ENCODE measurements at places on chromosomes 5 and 9.

- no peak for DNase-seq
These were observed 57.9 kb downstream of the DIAPH1 start for GRCh38 chr5:141560725-141561483.

DNA sequence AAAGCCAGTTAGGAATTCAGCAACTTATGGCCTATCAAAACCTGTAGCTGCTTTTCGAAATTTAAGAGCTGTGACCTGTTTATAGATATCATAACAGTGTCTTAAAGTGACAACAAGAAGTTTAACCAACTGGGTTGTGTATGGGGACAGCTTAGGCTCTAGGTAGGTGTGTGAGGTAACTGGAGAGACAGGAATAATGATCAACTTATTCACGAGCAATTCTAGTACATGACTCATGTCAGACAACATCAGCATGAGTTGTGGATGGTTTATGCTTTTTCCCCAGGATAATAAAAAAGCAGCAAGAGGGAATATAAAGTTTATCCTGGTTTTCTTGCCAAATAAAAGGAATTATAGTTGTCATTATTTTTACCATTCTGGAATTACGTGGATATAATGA lies 88.6 kb downstream of the GDNF start:
- DNase-seq, result no peak

GRCh38 chr9:82519332-82519731 lies 530.8 kb downstream of the SPATA31D1 start:
- DNase-seq, result no peak

GRCh38 chr9:77649109-77649812 lies 1.1 kb upstream of the GNA14 start:
- DNase-seq, result no peak

DNA sequence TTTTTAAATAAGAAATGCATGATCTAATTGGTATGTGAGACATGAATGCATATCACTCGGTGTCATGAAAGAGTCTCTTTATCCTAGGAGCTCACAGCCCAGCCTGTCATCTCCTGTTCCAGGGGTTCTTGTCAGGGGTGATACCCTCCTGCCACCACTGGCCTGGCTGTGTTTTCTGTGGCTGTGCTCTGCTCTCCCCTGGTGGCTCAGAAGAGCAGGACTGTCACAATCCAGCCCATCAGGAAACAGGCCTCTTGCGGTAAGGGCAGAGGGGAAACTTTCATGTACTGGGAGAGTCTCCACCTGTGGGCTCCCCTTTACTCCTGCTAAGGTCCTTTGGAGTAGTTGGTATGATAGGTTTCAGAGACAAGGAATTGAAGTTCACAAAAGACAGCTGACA lies 240.2 kb upstream of the GLRA1 start:
- DNase-seq, result no peak

GRCh38 chr5:154479944-154480750 lies 2.1 kb upstream of the HAND1 start:
- DNase-seq, result no peak

- no peak for DNase-seq
These were observed 512.6 kb downstream of the ISL1 start for GRCh38 chr5:51895834-51896233.

DNA sequence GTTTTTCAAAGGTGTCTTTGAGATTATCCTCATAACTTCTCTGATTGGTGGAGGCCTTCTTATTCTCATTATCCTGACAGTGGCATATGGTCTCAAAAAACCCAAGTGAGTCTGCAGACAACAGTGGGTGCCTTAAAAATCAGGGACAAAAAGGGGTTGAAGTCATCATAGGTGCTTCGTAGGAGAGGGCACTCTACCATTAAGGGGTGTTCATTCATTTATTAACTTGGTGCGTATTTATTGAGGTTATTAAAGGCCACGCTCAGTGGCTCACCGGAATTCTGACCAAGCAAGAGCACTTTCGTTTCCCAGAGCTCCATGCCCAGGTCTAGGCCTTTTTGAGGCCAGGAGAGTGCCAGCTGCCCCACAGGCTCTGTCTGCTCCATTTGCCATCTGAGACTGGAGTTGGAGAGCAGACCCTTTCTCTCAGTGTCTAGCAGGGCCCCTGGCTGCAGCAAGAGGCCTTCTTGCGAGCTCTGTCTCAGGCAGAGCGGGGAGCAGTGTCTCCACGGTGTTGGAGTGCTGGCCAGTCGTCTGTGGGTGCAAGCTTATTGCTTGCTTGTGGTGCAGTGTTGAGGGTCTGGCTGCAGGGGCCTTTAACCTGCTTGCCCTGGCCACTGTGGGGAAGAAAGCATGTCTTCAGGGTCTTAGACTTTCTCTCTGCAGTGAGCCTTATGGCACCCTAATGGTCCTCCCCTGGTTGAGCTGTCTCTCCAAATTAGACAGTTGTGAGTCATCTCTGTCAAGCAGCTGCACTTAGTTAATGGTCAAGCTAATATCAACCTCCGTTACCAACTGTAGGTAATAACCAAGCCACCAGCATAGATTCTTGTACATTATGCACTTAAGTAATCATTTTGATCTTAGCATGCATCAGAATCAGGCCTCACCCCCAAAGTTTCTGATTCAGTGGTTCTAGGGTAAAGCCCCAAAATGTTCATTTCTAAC lies 62.6 kb downstream of the IL31RA start:
- DNase-seq, result no peak

DNA sequence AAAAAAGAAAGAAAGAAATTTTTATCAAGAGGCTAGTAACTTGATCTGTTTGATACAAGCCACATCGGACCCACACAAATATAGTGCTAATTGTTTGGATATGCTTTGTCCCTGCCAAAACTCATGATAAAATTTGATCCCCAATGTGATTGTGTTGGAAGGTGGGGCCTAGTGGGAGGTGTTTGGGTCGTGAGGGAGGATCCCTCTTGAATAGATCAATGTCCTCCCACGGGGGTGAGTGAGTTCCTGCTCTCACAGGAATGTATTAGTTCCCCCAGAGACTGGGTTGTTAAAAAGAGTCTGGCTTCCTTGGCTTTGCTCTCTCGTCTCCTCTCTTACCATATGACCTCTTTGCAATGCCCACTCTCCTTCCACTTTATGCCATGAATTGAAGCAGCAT lies 80.6 kb upstream of the CPLX2 start:
- DNase-seq, result no peak

DNA sequence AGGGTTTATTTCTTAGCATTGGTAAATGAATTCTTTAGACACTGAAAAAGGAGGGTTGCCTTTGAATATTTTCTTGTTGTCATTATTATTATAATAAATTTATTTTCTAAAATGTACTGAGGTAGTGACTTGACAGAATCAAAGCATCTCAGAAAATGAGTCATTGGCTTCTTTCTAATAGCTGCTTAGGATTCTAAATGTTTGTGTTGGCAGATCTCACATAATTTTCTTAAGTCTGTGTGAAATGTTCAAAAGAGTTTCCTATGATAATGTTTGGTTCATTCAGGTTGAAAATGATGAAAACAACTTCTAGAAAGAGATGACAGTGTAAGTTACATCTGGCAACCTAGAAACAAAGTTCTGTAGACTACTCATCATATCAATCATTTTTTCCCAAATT lies 69.7 kb downstream of the SH3GL2 start:
- no peak for DNase-seq

DNA sequence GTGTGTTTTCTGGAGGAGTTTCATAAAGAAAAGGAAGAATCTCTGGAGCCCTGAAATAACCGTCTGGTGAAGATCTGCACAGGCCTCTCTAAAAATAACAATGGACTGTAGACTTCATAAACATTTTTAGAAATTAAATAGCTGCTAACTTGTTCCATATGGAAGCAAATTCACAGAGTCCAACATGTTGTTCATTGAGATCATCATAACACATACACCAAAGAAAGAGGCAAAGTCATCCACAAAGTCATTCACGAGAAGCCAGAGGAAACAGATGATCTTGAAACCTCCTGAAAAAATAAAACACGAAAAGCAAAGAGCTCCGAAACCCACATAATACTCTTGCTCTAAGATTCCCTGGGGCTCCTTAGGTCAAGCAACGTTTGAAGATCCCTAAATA lies 347.8 kb downstream of the EFNA5 start:
- no peak for DNase-seq

DNA sequence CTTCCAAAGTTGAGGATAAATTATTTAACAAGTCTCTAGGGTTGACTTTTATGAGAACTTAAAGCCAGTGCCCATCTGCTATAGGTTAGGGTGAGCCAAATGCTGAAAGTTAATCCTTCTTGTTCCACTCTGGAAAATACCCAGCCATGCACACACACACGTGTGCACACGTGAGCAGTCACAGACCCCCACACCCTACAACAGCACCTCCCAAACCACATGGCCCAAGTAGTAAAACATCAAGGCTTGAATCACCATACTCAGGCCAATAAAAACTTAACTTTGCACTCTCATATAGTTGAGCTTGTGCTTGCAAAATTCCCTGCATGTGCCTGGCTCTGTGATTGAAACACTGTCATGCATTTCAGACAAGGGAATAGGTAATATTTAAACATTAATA lies 467.6 kb downstream of the ARHGEF28 start:
- no peak for DNase-seq

DNA sequence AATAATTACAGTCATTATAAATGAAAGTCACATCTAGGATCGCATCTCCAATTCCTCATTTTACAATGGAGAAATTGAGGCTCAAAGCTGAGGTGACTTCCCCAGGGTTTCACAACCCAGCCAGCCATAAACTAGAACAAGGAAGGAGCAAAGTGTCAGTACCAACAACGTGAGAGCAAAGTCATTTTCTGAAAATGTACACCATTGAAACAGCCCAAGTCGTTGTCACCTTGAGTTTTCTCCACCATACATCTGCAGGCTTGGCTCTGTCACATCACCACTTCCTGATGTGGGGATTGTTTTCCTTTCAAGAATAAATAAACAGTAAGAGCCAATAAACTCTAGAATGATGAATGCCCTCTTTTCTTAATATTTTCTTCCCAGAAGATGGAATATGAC lies 184.5 kb upstream of the PTGER4 start:
- no peak for DNase-seq

DNA sequence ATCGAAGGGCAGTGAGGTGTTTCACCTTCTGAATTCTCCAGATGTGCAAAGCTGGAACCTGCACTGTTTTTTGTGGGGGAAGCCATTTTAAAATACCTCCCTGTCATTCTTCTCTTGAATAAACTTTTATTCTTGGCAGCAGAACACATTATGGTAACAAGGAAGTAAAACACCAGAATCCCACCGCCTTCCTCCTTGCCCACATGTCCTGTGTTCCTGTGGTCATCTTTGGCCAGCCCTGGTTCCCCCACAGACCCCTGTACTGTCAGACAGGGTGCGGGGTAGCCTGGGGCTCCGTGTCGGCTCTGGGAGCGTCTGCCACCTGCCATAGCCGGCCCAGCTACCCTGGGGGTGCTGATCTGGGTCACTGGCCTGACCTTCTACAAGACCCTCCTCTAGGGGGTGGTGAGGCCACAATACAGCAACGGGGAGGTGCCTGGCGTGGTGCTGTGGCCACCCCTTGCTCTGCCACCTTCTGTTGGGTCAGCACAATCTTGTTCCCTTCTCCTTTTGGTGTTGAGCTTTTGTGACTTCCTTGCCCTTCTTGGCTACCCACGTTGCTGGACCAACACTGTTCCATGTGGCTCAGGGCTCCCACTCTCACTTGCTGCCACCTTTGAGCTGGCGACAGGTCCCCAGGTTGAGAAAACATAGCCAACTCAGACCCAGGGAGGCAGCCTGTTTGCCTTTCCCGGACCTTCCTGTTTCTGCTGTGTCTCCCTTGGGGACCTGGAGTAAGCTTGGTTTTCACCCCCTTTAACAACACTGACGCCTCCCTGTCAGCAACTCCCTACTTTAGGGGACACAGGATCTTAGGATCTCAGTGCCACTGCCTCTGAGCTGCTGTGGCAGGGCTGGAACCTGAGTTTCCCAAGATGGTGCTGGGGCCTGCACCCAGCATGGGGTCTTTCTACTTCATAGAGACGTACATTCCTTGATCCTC lies 4.8 kb downstream of the WNK2 start:
- no peak for DNase-seq

GRCh38 chr5:131794586-131794985 lies 2.2 kb downstream of the FNIP1 start:
- DNase-seq, result no peak

DNA sequence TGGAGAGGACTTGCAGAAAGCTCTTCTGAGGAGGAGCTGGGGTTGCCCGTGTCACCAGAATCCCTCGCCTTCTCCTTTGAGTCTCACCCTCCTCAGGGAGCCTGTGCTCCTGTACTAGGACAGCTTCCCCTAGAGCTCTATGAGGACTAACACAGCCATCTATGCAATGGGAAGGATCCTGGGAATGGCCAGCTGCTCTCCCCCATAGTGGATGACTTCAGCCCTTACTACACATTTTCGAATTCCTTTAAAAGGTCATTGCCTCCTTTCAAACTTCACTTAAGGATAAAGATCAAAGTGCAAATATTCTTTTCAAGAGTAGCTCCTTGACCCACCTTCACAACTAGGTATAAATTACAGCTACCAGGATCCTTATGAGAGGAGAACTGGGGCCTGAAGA lies 55.1 kb downstream of the PRDM6 start:
- DNase-seq, result no peak

DNA sequence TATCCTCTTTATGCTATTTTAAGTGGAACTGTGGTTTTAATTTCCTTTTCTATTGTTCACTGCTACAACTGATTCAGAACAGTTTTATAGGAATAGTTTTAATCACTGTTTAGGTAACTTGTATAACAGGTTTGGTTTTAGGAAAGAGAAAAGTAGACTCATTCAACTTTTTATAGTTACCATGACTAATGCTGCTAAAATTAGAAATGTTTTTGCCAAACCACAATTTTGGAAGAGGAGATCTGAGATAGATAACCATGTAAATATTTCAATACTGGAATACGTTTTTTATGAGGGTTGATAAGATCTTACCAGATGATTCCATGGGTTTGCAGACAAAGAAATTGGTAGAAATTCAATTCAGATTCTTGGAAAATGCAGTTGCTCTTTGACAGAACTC lies 404.6 kb upstream of the ARRDC3 start:
- no peak for DNase-seq

DNA sequence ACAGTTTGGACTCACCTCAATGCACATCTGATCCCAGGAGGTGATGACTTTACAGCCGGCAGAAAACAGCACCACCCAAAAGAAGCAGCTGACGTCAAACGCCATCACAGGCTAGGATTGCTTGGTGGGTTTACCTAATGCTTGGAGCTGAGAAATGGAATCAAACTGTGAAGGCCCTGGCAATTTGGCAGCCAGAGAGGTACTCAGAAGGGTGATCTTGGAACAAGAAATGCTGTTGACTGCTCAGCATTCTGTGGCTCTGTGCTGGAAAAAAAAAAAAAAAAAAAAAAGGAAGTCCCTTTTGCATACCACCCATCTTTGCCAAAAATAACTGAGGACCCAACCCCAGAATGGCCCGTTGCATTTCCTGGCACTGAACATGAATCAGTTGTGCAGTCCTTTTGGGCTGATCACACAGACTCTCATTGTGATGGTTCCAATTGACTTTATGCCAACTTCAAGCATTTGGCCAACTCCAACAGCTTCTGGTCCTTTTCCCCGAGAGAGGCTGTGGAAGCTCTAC lies at the start of gene CD180:
Gene CD180, minus strand, starts transcription at position 263 of the 523 bp plus-strand sequence. Its CDS starts 158 bp downstream, at position 105.
- DNase-seq, result no peak

GRCh38 chr9:100714372-100715099 lies 136.7 kb downstream of the CAVIN4 start:
- DNase-seq, result peak; percentile 17

DNA sequence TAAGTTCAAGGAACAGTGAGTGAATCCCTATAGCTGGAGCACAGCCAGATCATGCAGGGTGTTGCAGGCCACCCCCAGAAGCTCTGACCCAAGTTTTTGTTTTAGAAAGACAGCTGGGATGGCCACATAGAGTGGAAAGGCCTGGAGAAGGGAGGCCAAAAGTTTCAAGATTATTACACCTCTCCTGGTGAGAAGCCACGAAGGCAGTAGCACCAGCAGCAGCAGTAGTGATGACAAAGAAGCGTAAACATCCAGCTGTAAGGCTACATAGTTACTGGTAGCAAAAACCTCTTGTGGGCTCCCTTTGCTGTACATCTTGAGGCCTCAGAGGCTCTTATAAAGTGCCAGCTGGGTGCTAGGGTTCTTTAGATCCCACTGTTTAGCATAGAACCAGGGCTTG lies 11.8 kb downstream of the ADAMTSL1 start:
- DNase-seq, result no peak

All from stimulated activated naive CD4-positive, alpha-beta T cell treated with Interleukin-2 at 50 U/mL for 16 hours (primary cell).